ENCODE measurements at places on chromosomes 11 and 22.

GRCh38 chr11:11034476-11034875 lies 176.6 kb upstream of the ZBED5 start:
- no peak for DNase-seq

DNA sequence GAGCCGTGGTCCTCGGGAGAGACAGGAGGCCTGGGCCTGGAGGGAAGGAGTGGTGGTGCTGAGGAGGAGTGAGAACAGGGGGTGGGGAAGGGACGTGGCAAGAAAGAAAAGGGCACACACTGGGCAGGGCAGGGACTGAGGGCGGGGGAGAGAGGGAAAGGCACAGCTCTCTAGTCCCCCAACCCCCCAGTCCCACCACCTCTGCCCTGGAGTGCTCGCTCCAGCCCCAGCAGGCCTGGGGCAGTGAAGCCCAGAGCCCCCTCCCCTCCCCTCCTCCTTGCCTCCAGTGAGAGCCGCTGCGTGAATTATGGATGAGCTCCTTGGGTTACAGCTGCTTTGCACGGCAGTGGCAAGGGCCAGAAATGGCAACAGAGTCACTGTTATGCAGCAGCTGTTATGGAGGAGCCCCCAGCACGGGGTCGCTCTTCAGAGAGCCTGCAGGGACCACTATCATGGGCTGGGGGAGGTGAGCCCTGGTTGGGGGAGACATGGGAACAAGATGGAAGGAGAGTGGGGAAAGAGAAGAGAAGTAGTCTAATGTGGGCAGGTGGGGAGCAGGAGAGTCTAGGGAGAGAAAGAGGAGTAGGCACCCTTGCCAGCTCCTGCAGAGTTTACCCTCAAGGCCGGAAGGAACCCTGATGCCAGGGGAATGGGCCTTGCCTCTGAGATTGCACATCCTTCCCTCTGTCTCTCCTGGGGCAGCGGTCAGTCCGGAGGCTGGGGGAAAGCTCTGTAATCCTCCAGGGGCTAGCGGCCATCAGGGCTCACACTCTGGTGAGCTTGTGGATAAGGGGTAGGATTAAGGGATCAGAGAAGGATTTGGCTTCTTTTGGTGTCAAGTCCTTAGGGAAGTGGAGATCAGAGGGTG lies 3.6 kb downstream of the RTN4RL2 start:
- no peak for DNase-seq

DNA sequence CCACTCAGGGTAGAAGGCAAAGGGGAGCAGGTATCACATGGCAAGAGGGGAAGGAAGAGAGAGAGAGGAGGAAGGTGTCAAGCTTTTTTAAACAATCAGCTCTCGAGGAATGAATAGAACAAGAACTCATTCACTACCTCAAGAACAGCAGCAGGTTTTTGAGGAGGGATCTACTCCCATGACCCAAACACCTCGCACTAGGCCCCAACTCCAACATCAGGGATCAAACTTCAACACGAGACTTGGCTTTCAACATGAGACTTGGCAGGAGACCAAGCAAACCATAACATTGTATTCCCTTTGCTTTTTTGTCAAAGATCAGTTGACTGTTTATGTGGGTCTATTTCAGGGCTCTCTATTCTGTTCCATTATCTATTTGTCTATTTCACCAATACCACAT lies 26.9 kb upstream of the APOBEC3A start:
- DNase-seq: no peak

DNA sequence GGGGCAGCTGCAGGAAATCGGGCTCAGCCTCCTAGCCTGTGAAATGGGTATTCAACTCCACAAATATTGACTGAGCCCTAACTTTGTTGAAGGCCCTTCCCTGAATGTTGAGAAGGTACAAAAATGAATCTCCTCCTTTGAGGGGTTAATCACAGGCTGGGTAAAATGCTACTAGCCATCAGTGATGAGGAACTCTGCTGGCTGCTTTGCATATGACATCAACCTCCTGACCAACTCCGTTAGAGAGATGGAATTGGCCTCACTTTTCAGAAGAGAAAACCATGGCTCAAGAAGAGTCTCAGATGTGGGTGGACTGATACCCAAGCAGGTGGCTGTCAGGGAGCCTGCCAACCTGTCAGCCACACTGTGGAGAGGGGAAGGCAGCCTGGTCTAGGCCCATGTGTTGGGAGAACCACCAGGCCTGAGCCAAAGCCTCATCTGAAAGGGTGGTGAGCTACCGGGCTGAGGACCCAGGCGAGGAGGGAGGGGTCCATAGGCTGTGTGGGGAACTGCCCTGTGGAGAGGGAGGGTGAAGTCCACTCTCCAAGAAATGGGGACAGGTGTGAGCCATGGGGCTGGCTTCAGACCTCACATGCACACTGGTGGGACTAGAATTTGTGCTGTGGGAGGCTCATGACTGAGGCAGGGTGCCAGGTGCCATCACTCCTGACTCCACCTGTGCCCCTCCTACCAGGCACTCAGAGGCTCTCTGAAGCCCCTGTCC lies 11.8 kb downstream of the CDCA5 start:
- DNase-seq: no peak

DNA sequence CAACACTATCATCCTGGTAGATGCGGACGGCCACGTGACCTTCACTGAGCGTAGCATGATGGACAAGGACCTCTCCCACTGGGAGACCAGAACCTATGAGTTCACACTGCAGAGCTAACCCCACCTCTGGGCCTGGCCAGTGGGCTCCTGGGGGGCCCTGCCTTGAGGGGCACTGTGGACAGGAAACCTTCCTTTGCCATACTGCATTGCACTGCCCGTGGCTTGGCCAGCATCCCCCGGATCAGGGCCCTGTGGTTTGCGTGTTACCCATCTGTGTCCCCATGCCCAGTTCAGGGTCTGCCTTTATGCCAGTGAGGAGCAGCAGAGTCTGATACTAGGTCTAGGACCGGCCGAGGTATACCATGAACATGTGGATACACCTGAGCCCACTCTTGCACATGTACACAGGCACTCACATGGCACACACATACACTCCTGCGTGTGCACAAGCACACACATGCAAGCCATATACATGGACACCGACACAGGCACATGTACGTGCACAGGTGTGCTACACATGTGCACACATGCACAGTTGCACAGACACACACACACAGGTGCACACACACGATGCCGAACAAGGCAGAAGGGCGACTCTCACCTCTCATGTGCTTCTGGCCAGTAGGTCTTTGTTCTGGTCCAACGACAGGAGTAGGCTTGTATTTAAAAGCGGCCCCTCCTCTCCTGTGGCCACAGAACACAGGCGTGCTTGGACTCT lies 15.3 kb upstream of the DGCR8 start:
- no peak for DNase-seq

DNA sequence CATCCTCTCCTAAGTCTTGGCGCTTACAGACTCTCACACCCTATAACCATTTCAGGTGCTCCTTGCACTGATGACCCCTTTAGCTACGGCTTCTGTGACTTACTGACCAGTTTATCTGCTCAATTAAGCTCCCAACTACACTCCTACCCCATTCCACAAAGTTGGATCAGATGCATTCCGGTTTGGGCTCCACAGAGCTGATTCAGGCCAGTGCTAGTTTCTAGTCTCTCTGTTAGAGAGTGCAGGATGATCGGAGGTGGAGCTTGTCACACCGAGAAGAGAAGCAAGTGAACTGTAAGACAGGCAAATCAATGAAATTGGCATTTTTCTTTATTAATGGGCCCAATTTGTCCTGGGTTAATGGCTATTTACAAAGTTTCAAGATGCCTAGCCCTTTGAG lies 436.8 kb upstream of the CADM1 start:
- DNase-seq: no peak

DNA sequence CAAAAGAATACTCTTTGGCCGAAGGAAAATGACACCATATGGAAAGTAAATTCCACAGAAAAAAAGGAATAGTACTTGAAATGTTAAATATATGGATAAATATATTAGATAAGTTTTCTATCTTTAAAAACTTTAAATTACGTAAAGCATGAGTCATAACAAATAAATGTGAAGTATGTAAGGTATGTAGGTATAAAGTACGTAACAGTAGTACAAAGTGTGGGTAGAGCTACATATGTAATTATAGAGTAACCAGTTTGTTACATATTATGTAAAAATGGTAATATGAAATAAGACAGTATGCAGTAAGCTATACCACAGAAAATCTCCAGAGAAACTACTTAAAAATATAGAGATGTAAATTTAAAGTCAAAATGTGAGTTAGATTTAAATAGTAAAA lies 582.3 kb upstream of the CHORDC1 start:
- no peak for DNase-seq

- no peak for DNase-seq
Measured at GRCh38 chr11:92122561-92122960, 102.1 kb upstream of the FAT3 start.

- DNase-seq: peak; percentile 5
Measured at GRCh38 chr22:29065468-29066190, 4.0 kb upstream of the C22orf31 start.

DNA sequence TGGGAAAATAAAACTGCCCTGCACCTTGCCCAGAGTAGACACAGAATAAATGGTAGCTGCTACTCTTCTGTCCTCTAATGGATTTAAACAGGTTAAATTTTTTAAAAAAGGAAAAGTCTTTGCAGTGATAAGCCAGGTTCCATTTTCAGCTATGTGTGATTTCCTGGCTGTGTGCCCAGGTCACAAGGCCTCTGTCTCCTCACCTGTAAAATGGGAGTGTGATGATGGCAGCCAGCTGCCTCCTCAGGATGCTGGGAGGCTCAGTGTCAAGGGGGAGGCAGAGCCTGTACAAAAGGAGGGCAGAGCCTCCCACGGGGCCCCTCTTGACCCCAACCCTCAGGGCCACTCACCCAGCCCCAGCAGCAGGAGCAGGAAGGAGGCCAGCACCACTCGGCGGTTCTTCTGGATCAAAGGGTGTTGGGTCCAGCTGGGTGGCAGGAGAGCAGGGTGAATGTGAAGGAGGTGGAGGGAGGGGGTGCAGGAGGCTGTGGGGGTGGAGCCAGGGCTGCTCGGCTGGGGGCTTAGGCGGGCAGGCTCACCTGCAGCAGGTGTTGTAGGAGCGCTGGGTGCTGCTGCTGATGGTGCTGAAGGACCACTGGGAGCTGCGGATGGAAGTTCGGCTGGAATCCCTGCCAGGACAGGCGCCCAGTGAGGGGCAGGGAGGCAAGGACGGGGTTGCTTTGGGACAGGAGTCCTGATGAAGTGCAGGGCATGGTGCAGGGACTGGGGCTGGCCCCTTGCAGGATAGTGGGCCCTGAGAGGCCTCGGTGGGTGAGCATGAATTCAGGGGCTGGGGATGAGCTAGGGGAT lies 1.9 kb downstream of the TMEM134 start:
- no peak for DNase-seq

GRCh38 chr11:66083767-66084166 lies 13.7 kb downstream of the PACS1 start:
- no peak for DNase-seq

DNA sequence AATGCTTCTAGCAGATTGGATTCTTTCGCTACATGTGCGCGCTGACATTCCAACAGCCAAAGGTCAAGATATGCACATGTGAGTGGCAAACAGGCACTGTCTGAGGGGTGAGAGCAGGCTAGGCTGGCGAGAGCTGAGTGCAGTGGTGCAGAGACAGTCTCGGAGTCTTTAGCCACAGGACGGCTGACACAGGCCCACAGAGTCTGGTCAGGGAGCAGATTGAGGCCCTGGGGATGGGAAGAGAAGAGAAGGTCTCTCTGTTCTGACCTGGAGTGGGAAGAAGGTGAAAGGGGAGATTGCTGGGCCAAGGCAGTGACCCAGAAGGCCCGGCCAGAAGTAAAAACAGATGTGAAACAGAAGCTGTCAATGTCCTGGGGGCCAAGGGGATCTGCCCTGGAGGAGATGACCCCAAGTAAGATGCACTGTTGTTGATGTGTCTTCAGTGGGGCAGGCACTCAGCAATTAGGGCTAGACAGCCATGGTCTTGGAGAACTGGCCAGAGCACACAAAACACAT lies 197.8 kb downstream of the ETS1 start:
- DNase-seq: no peak

DNA sequence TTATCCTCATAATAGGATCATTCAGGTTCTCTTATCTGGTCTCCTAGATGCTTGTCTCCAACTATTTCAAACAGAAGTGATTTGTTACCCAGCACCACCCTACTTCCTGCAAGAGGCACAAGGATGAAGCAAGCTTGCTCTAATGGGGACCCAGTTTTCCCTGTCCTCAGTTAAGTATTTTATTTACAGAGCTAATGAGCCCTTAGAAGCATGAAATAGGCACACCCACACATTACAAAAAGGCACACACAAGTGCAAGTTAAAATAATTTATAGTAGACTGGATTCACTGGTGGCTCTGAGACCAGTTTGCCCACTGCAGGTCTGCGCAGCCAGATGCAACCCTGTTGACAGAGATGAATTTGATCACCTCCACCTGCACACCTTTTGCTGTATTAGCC lies 167.5 kb downstream of the KIRREL3 start:
- DNase-seq: no peak

DNA sequence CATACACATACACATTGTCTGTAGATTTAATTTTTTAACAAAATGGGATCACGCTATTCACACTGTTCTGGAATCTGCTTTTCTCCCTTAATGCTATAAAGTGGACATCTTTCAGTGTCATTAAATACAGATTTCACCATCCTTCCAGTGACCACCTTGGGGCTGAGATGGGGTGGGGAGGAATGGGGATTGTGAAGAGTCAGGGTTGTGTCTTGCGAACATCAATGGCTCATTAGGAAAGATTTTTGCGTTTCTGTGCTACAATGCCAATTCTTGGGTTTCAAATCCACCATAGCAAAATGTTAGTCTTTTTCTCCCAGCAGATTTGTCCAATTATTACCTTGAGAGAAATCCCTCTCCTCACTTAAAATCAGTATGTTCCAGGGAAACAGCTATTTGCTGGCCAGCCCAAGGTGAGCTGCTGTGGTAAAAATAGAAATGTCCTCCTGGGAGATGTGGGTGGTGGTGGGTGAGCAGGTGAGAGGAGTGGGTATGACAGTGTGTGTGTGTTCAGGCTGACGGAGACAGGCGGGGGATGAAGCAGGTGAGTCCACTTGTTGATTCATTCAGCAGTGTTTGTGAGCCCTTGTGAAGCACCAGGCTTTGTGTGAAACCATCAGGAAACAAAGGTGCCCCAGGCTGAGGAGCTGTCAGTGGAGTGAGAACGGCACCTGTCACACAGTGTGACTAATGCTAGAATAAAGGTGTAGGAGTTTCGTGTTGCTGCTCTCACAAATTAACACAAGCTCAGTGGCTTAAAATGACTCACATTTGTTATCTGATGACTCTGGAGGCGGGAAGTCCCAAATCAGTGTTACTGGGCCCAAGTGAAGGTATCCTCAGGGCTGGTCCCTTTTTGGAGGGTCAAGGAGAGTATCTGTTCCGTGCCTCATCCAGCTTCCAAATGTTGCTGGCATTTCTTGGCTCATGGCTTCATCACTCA lies 1.7 kb upstream of the CBX6 start:
- peak; percentile 82 for DNase-seq

- no peak for DNase-seq
Measured at GRCh38 chr22:43200555-43200954, 13.6 kb upstream of the TTLL12 start.
